ENCODE measurements at places on chromosomes 1 and 21.
A peak's percentile ranks its signal among the peaks of the same experiment; 100 is the strongest.

DNA sequence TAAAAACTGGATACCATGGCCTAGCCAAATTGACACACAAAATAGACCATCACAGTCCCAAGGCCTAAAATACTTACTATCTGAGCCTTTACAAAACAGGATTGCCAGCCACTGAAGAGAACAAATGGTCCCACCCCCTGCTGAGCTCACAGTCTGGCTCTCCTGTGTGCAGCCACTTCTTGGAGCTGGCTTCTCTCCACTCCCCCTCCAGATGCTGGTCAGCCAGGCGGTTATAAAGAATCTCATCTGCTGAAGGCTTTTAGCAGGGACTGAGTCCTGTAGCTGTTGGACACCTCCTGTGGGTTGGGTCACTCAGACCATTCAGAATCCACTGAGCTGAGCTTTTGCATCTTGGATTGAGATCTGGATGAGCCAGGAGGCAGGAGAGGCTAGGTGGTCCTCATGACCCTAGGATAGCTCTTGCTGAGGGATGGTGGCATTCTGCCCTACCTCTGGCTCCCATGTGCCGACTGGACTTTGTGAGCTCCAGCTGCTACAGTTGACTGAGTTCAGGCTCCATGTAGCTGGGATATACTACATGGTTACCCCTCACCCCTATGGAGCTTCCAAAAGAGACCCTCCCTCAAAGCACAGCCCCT, 16.1 kb downstream of the OXCT2 start:
- DNase-seq = no peak

DNA sequence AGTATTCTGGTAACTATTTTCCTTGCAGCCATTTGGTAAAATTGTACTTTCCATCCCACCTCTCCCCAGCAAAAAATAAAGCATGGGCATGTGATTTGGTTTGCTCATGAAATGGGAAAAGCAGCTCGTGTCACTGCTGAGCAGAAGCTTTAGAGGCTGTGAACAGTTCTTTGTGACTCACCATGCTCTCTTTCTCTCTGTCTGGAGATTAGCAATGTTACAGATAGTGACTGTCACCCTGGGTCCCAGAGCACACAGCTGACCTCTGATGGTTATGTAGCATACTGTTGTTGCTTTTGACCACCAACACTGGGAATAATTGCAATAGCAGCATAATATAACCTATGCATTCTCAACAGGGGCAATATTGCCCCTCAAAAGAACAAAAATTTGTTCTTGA, 70.6 kb downstream of the RGS2 start:
- no peak for DNase-seq

DNA sequence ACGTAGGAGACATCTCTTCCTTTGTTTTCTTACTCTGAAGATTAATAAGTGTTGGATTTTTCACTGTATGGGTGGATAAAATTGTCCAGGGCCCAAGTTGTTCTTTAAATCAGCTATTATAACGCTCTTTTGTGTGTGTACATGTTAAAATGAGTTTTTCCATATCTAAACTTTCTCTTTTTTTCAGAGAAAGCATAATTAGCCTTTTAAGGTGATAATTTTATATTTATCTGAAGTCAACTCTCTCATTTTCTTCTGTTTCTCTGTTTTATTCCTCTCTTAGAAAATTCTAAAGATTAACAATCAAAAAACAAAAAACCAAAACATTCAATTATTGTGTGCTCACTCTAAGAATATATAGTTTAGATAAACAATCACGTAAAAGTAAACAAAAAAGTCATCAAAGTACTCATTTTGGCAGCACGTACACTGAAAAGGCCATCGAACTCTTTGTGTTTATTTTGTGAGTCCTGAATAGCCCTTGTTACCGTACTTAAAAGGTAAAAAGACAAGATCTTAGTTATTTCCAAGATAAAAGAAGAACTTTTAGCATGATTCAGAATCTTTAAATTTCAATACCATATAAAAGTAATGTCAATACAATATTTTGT, 7.2 kb upstream of the CDC73 start:
- no peak for DNase-seq

DNA sequence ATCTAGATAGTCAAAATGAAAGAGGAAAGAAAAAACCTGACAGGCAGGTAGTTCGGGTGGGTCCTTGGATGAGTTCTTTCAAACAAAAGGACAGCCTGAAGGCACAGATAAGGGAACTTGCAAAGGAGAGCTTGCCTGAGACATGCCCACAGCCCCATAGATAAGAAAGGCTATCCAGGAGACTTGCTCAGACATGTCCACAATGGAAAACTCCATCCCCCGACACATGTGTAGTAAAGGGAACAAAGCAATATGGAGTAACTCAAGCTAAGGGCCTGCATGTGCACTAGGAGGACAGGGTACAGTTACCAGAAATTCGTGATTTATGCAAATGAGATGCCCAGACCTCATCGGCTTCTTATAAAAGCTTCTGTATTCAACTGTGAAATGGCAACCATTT, 281.5 kb downstream of the NEGR1 start:
- DNase-seq = no peak

DNA sequence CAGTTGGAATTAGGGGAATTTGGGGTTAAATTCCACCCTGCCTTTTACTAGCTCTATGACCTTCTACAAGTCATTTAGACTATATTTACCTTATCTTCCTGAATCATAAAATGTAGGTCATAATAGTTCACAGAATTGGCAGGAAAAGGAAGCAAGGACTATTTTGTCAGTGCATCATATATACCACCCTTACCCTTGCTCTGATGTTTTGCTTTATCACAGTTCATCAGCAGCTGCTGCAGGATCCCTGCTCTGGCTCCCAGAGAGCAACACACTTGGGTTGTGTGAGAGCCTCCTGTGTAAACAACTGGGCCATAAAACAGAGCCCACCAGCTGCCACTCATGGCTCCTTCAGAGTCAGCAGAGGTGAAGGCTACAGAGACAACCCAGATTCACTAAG, 631.6 kb upstream of the CAMK1G start:
- no peak for DNase-seq

- no peak for DNase-seq
Observed at GRCh38 chr1:245092638-245092976, 62.2 kb upstream of the KIF26B start.

- DNase-seq = no peak
Observed at GRCh38 chr1:21000245-21000594, 176.5 kb downstream of the EIF4G3 start.

DNA sequence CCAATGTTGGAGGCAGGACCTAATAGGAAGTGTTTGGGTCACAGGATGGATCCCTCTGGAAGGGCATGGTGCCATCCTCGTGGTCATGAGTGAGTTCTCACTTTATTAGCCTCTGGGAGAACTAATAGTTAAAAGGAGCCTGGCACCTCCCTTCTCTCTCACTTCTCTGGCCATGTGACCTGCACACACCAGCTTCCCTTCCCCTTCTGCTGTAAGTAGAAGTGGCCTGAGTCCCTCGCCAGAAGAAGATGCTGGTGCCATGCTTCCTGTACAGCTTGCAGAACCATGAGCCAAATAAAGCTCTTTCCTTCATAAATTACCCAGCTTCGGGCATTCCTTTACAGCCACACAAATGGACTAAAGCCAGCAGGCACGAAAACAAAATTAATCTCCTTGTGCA, 23.6 kb downstream of the ACOT7 start:
- no peak for DNase-seq

DNA sequence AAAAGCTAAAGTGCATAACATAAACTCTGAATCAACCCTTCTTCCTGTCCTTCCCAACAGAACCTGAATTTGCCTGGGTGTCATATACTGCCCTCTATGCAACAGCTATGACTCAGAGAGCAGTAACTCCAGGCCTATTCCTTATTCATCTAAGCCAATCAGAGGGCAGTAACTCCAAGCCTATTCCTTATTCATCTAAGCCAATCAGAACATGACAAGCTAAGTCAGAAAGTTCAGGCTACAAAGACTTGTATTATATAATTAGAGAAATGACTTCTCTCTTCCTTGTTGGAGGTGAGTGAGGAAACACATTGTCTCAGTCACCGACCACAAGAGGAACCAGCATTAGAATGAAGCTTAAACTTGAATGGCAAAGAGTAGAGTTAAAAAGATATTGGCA, 26.2 kb upstream of the TADA1 start:
- DNase-seq = no peak

GRCh38 chr1:92399076-92399475, 87.6 kb downstream of the GFI1 start:
- DNase-seq = no peak

DNA sequence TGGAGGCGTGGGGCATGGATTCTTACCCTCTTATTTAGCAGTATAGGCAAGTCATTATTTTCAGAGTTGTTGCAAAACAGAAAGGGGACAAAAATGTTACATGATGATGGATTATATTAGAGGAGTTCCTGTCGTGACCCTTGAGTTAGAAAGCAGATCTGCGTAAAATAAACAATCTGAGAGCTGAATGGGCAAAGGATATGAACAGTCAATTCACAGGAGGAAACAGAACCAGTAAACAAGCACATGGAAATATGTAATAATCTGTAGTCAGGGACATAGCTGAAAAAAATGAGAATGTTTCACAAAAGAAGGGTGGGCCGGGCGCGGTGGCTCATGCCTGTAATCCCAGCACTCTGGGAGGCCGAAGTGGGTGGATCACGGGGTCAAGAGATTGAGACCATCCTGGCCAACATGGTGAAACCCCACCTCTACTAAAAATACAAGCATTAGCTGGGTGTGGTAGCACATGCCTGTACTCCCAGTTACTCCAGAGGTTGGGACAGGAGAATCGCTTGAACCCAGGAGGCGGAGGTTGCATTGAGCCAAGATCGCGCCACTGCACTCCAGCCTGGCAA, 20.9 kb downstream of the RCAN1 start:
- no peak for DNase-seq

GRCh38 chr1:64179588-64179987, 23.8 kb upstream of the UBE2U start:
- DNase-seq = no peak

DNA sequence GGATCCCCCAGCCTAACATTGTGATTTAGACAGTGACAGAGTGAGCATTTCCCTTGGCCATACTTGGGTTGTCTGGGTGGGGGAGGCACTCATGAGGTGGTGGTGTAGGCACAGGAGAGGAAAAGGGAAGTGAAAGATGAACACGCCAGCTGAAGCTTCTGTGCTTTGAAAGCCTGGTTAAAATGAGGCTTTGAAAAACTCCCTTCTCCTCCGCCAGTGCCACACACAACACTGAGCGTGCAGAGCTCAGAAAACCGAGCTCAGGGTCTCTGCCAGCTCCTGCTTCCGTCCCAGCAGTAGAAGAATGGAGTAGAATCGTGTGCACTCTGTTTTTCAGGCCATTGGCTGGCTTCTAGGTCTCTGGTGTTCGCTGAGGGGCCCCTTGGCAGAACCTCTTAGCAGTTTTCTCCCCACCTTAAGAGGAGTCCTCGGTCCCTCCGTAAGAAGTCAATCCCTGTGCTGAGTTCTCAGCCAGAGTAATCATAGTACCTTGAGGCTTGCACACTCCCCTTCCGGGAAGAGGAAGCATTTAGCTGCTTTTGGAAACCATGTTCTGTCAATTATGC, 12.9 kb downstream of the PLEKHM2 start:
- peak; percentile 36 for DNase-seq

DNA sequence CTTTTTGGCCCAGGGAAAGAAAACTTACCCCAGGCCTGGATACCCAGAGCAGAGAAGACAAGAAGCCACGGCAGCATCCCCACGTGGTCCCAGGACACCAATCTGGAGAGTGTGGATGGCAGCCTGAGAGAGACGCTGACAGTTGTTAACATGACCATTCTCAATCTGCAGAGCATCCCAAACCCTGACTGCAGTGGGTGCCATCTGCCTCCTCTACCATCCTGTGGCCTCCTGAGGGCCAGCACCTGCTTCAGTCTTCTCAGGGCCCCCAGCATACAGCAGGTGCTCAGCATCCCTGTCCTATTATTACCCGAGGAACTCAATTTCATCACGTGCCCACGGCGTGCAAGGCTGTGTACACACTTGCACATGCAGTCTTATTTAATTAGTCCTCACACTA, 785 bp downstream of the PGLYRP4 start:
- no peak for DNase-seq

Data from caudate nucleus (tissue), 63 donors.